ENCODE measurements at places on chromosomes 11 and 22. TPM values are rescaled to one million over a fixed set of nuclear protein-coding genes. Genes with fewer than 3 reads are reported as not detected.

The TUB gene
- not detected for total RNA-seq

The CHRDL2 gene
- total RNA-seq, result not detected

The IMMP1L gene
- 6.0 TPM for total RNA-seq

The BATF2 gene
- not detected for total RNA-seq

The NAP1L4 gene
- total RNA-seq, result 262 TPM

The CYTH4 gene
- 138 TPM for total RNA-seq

The GAS2L1 gene
- 0.28 TPM for total RNA-seq

The CCDC157 gene
- total RNA-seq, result 8.3 TPM

The SPDYC gene
- not detected for total RNA-seq

The ZBTB16 gene
- 19.1 TPM for total RNA-seq

The PGA4 gene
- total RNA-seq, result not detected

The PHOX2A gene
- not detected for total RNA-seq

The TBX1 gene
- total RNA-seq, result not detected

The CCDC82 gene
- 24.4 TPM for total RNA-seq

The BTBD18 gene
- not detected for total RNA-seq

The SCUBE2 gene
- total RNA-seq, result 0.17 TPM

The MOV10L1 gene
- total RNA-seq, result not detected

The HSCB gene
- 3.4 TPM for total RNA-seq

The SCGB1A1 gene
- total RNA-seq, result not detected

The TRPT1 gene
- total RNA-seq, result 11.3 TPM

All from CD4-positive, alpha-beta T cell (primary cell).